ENCODE measurements at places on chromosomes 2 and 18.

DNA sequence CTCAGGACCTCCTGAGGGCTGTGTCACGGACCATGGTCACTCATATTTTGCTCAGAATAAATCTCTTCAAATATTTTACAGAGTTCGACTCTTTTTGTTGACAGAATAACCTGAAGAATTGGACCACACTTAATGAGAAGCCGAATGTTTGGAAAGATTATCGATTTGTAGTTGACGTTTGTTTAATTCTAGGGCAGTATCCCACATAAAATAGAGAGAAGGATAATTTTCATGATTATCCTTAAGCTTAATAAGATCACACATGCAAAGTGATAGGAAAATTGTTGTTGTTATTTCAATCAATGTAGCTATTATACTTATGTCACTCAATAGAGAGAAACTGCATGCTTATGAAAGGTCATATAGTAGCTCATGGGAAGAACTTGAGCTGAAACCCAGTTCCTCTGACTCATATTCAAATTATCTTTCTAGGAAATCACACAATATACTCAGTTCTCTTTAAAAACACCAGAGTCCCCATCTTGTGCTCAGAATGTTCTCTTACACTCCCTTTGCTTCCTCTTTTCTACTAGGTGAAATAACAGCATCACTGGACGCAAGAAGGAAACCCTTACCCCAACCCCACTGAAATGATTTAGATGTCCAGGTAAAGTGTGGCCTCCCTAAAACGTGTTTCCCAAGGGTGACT is 982.1 kb downstream of the TSN start:
- DNase-seq = no peak

GRCh38 chr2:168703926-168704325 is 98.5 kb upstream of the NOSTRIN start:
- DNase-seq = no peak

DNA sequence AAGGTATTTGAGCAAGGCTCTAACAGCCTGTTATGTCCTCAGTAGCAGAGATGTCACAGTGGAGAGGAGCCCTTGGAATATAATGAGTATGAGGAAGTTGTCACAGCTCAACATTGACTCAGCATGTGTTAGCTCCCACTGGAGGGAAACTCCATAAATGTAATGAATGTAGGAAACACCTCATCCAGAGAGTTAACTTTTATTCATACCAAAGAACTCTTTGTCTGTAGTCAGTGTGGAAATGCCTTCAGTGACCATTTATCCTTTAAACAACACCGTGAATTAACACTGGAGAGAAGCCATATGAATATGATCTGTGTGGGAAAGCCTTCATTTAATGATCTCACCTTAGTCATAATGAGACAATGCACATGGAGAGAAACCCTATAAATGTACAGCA is 59.7 kb downstream of the CYP1B1 start:
- no peak for DNase-seq

GRCh38 chr2:22867973-22868372 is 517.0 kb upstream of the KLHL29 start:
- DNase-seq = no peak

DNA sequence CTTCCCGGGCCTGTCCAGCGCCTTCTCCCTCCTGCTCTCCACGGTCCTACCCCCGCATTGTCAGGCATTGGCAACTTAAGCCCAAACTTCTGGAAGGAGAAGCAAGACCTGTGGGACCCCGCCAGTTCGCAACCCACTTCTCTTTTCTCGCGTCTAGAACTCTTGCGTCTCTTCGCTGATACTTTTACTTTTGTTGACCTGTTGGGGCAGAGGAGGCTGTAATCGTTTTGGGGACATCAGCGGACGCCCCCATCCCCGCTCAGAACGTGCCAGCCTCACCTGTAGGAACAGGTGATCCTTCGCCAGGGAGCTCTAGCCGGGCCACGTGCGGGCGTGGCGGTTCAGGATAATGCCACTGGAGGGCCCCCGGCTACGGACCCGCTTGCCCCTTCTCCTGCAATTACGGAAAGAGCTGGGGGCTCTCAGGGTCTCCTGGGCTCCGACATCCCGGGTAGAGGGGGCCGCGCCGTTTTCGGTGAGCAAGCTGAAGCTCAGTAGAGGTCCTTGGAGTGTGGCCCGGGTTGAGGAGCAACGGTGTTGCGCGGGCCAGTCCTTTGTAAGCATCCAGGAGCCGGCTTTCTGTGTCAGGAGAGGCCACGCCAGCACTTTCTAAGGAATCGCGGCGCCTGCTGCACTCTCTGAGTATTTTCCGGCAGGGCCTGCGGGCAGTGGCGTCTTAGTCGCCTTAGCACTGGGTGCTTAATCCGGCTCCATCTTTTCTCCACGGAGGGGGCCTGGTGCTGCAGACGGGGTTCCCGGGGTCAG is 1.6 kb downstream of the MTCL1 start:
- DNase-seq = peak; percentile 72

GRCh38 chr2:129866391-129866790 is 113.1 kb upstream of the RAB6C start:
- no peak for DNase-seq

DNA sequence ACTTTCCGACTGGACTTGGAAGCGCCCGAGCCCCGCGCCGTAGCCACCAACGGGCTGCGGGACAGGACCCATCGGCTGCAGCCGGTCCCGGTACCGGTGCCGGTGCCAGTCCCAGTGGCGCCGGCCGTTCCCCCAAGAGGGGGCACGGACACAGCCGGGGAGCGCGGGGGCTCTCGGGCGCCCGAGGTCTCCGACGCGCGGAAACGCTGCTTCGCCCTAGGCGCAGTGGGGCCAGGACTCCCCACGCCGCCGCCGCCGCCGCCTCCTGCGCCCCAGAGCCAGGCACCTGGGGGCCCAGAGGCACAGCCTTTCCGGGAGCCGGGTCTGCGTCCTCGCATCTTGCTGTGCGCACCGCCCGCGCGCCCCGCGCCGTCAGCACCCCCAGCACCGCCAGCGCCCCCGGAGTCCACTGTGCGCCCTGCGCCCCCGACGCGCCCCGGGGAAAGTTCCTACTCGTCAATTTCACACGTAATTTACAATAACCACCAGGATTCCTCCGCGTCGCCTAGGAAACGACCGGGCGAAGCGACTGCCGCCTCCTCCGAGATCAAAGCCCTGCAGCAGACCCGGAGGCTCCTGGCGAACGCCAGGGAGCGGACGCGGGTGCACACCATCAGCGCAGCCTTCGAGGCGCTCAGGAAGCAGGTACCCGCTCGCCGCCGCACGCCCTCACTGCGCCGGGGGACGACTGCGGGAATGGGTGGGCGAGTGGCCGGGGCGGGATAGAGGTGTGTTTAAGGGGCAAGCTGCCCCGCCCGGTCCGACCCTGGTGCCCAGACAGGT is 713 bp downstream of the ATOH8 start:
- DNase-seq = no peak

DNA sequence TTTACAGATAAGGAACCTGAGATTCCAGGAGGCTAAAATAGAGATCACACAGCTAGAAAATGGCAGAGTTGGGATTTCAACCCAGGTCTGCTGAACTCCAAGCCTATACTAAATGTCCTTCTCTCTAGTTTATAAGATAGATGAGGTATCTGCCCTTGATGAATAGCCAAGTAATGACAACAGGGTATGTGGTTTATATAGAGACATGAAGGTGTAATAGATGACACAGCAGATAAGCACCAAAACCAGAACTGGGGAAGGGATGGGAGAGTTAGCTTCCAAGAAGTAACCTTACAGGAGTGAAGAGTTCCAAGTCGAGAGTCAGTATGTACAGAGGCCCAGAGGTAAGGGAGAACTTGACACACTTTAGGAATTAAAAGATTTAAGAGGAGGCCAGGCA is 104.7 kb upstream of the UBXN4 start:
- no peak for DNase-seq

DNA sequence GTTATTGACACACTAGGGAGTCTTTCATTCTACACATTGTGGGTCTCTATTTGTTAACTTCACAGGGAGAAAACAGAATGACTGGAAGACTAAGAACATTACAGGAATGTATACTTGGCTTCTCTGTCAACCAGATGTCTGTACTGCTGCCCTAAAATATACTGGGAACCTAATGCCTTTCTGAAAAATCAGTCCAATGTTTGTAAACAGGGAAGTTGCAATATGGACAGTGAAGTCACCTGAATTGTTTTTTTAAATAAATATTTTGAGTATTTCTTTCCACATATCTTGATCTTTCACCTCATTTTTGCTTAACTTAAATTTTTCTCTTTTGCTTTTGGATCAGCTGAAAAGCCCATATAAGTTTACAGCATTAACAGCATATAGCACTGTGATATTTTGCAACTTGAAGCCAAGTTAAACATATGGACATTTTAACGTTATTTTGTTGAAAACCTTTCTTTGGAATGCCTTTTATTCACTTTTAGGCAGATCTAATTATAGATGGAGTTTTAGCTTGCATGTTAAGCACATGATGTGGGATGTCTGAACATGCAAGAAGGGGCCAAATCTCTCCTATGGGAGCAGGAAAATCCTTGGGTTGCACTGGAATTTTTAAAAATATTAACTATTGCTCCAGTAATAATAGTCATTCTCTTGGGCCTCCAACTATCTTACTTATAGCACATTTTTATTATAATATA is 137.7 kb upstream of the TWIST2 start:
- DNase-seq = no peak

DNA sequence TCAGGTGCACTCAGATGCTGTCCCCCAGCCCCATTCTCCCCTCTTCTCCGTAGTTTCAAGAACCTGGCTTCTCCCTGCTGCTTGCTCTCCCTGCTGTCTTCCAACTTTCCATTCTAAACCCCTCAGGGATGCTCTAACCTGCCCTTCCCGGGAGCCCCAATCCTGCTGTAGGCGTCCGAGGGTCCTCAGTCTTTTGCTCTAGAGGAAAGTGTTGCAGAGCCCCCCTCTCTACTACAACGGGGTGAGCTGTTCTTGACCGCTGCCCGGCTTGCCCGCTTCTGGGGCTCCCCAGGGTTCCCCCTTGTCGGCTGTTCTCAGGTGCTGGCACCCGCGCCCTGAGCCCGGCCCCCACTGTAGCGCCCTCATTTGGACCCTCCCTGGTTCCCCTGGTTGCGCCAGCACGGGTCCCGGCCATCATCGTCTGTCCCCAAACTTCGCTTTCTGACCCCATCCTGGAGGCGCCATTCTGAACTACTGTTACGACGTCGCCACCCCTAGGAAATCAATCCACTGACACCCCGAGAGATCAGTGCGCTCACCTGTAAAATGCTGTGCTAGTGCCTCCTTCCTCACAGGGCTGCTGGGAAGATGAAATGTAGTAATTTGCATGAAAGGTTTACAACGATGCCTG is 31.9 kb upstream of the REG3G start:
- no peak for DNase-seq

Measured in A549 (cell line).